Stimulated activated CD4-positive, alpha-beta T cell treated with anti-CD3 and anti-CD28 coated beads, Interleukin-15, amount 100 ng/mL, for 48 hours (primary cell): ENCODE measurements at places on chromosomes 1 and 21.

DNA sequence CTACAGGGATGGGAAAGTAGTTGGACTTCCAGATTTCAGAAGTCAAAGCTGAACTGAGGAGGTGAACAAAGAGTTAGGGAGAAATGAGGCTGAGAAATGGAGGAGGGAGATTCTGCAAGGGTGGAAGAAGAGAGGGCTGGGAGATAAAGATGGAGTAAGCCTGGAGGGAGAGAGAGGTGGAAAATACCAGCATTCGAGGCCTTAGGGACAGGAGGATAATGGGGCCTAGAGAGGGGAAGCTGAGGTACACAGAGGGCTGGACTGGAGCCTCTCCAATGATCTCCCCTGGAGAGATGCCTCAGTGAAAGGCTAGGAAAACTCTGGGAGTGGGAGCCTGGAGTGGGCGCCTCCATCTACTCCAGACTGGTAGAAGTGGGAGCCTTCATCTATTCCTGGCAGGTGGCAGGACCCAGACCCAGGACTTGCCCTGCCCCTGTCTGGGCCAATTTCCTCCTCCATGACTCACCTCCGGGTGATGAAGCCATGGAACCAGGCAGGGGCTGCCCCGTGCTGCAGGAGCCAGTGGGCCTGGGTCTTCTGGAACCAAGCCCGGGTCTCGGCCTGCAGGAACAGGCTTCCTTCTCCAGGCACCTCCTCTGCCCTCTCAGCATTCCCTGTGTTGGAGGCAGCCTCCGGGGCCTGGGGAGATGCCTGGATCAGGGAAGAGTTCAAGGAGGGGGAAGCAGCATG lies 1.9 kb downstream of the SH2D2A start:
- no peak for DNase-seq

GRCh38 chr1:8238141-8239038 lies 79.5 kb upstream of the SLC45A1 start:
- no peak for DNase-seq

- DNase-seq: no peak
Measured at GRCh38 chr1:223654083-223654482, 11.4 kb downstream of the CAPN8 start.

DNA sequence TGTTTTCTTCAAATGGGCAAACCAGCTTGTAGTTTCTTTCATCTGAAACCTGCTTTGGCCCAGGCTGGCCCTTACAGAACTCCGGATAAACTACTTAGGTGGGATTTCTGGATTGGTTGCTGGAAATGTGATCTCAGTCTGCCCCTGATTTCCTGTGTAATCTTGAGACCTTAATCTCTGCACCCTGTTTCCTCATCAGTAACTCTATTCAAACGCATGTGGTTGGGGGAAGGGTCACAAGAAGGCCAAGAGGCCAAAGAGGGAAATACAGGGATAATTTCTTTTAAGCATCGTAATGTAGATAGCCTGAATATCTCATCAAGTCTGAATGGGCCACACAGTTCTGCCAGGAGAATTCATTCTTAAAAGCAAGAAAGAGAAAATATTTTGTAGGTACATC lies 483.6 kb downstream of the LTN1 start:
- DNase-seq: no peak

DNA sequence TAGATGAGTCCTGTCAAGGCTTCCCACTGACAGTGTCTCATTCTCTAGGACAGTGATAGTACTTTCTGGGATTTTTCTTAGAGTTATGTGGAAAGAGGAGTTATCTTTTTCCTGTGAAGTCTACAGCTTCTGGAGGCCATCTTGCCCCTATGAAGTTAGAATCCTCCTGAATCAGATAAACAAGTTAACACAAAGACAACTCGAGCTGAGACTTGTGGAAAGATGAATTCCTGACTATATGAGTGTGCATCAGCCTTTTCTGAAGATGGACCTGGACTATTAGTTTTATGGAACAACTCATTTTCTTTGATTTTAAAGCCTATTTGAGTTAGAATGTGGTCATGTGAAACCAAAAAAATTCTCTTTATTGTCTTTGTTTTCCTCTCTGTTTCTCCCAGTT lies 290.9 kb downstream of the LRRIQ3 start:
- DNase-seq: no peak

DNA sequence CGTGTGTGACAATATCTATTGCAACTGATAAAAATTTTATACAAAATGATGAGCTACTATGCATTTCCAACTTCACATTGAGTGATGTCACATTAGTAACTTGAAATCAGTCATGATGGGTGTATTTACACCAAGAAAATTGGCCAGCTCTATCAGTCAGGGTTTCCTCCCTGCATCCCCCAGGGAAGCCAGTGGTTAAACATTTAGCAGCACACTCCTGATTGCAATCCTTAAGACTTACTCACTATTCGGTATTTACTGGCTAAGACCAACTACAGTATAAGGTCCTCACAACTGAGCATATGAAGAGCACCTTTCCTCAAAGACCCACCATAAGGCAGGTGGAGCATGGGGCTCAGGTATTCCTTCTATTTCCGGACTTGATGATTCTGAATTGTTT lies 41.3 kb upstream of the PTGFRN start:
- DNase-seq: no peak

GRCh38 chr1:225228871-225229303 lies 199.0 kb downstream of the LBR start:
- DNase-seq: no peak

GRCh38 chr1:2202843-2203601 lies 8.4 kb upstream of the FAAP20 start:
- no peak for DNase-seq

GRCh38 chr1:176880955-176881595 lies 283.4 kb downstream of the ASTN1 start:
- DNase-seq: peak; percentile 33

DNA sequence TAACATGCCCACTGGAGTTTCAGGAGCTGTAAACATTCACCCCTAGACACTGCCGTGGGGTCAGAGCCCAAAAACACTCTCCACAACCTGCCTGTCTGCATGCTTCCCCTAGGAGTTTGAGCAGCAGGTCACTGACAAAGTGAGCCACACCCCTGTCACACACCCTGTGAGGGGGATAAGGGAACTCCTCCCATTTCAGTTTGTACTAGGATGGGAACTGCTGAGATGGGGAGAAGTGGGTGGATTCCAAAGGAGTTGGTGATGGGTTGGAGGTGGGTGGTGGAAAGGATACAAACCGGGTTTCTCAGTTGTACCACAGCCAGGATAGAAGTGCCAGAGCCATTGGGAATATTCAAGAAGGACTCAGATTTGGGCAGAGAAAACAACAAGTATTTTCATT lies 140.2 kb downstream of the MIS18A start:
- DNase-seq: no peak

DNA sequence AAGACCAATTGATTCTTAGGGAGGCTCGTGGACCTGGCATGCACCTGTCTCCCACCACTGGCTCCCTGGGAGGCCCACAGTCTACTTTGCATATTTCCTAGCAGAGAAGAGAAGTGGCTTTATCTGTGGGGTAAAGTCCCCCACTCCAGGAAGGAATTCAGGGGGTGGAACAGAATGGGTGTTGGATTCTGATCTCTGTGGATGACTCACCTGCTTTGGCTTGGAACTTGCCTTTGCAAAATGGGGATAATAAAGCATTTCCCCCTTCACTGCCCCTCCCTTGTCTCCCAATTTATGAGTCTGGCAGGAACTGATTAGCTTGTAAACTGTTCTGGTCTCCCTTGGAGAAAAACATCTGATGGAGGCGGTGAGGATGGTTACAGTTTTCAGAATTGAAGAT lies 21.2 kb upstream of the OTUD3 start:
- no peak for DNase-seq

DNA sequence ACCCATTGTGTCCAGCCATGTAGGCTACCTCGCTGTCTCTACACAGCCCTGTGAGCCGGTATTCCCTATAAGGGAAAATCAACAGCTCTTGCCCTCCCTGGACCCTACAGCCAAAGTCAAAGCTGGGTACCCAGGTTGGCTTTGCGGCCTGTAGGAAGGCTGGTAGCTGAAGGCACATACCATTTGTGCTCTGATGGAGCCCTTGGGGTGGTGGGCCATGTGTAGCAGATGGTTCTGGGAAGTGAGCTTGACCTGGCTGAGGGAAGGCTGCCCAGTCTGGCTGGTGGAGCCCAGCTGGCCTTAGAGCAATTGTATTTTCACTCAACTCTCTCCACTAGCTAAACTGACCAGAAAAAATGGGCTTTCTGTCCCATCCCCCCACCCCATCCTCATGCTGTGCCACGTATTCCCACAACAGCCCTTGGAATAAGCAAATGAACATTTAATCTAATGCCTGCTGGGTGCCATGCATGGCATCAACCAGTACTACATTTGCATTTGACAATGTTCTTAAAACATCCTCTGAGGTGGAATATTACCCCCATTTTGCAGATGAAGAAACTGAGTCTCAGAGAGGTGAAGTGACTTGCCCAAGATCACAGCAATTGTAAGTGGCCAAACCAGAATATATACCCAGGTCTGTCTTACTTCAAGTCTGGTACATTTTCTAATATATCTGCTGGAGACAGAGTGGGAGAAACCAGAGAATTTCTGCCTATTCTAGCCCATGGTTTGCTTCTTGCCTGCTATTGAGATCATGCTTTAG lies 56.8 kb downstream of the NDUFS5 start:
- no peak for DNase-seq

GRCh38 chr1:52952112-52952511 lies 25.0 kb downstream of the SCP2 start:
- DNase-seq: no peak

GRCh38 chr1:118459871-118460270 lies 274.8 kb upstream of the SPAG17 start:
- no peak for DNase-seq

GRCh38 chr1:63294803-63295594 lies 27.4 kb upstream of the FOXD3 start:
- no peak for DNase-seq

- no peak for DNase-seq
Measured at GRCh38 chr1:106975944-106976343, 80.5 kb upstream of the PRMT6 start.

GRCh38 chr1:183195142-183195574 lies 9.1 kb downstream of the LAMC2 start:
- DNase-seq: no peak

- DNase-seq: peak; percentile 38
Measured at GRCh38 chr1:87325982-87326738, 2.5 kb upstream of the LMO4 start.

DNA sequence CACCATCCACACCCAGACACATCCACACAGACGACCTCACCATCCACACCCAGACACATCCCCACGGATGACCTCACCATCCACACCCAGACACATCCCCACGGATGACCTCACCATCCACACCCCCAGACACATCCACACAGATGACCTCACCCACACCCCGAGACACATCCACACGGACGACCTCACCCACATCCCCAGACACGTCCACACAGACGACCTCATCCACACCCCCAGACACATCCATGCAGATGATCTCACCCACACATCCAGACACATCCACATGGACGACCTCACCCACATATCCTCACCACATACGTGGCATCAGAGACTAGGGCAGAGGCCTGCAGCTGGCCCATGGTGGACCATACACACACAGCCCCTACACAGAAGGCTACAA lies 14.7 kb upstream of the FABP3 start:
- DNase-seq: no peak

GRCh38 chr1:95039360-95040031 lies 33.3 kb downstream of the ALG14 start:
- no peak for DNase-seq

DNA sequence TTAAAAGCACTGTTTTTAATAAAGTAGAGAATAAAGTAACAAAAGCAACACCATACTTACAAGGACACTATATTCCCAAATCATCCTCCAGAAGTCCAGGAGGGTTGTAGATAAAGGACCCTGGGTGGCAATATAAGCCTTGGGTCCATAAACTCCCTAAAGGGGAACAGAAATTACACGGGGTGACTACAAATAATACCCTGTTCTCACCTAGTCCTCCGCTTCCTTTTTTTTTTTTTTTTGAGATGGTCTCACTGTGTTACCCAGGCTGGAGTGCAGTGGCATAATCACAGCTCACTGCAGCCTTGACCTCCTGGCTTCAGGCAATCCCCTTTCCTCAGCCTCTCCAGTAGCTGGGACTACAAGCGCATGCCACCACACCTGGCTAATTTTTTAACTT lies 13.1 kb downstream of the PTPN22 start:
- no peak for DNase-seq

DNA sequence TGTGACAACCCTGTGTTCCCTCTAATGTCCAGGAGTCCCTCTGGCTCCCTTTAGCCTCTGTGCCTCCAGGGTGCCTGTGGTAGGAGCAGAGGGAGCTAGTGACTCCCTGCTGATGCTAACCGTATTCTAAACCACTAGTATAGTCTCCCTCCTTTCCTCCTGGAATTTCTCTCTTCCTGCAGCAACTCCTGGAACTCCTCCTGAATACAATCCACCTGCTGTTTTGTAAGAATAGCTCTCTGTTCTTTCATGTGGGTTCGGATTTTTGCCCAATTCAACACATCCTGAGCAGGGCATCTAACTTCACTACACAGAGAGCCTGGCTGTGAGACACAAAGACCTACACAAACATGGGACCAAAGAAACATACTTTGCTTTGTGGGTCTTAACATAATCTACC lies 107.9 kb downstream of the RUNX1 start:
- DNase-seq: no peak

DNA sequence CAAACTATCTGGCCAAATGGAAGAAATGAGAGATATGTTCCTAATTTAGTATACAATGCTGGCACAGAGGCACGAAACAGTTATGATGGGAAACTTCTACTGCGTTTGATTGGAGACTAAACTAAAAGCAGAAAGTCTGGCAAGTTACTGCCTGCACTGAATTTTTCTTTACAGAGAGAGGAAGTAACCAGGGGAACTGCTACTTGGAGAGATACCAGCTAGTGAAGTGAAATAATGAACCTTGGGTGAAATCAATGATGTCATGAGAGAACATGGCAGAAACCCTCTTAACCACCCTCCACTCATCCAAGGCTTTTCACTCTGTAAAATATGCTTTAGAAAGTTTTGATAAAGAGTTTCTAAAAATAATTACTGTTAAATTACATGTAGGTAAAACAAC lies 29.3 kb downstream of the NIBAN1 start:
- no peak for DNase-seq
